ENCODE measurements at places on chromosomes 12 and 14. TPM values are rescaled to one million over a fixed set of nuclear protein-coding genes. Genes with fewer than 3 reads are reported as not detected.

TAS2R7 gene
- total RNA-seq: not detected

DPPA3 gene
- not detected for total RNA-seq

HSP90B1 gene
- 652 TPM for total RNA-seq

- no peaks in the 10 kb centered on the region for H3K27me3 ChIP-seq
- H3K27ac ChIP-seq: no peak overlapping the region
- no peaks in the 10 kb centered on the region for H3K4me1 ChIP-seq
- no peak for DNase-seq
- no peaks in the 10 kb centered on the region for H3K36me3 ChIP-seq
- no peak overlapping the region for H3K4me3 ChIP-seq
These were observed 2.4 kb downstream of the EXD2 start for GRCh38 chr14:69193721-69194120.

DNA sequence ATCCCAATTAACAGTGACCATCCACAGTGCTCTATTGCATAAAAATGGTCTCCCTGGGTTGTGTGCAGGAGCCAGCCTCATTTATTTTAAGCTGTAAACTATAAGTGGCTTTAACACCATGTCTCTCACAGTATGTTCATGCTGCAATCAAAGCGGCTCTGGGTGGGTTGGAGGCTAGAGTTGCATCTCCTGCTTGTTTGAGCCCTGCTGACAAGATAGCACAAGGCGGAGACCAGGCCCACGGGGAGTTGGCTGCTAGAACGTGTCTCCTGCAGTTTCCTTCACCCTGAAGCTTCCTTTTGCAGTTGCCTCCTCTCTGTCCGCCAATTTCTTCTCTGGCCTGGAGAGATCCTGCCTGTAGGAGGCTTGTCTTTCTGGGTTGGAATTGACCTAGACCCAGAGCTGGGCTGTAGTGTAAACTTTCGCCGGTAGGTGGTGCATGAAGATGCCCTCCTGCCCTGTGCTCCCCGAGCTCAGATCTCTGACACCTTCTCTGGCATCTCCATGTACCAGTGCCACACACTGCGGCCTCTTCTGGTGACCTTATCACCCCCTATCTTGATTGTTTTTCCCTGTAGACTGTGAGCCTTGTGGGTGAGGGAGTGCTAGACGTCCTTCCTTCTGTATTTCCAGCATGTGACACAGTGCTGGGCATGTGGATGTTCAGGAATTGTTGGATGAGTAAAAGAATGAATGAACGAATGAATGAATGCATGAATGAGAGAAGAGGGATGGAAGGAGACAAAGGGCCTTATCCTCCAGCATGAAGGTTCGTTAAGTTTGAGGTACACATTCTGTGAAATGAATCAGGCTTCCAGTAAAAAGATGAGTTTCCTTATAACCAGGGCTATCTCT, 10.4 kb downstream of the OTUB2 start:
- peak; percentile 45 for DNase-seq
- H3K27me3 ChIP-seq: no peaks in the 10 kb centered on the region
- no peak overlapping the region for H3K4me3 ChIP-seq
- H3K27ac ChIP-seq: no peak overlapping the region
- no peaks in the 10 kb centered on the region for H3K4me1 ChIP-seq

GRCh38 chr14:73457924-73458182, 493 bp downstream of the NUMB start:
- H3K27ac ChIP-seq: peak overlapping the region; percentile 93
- H3K36me3 ChIP-seq: no peaks in the 10 kb centered on the region
- H3K27me3 ChIP-seq: no peaks in the 10 kb centered on the region
- DNase-seq: peak; percentile 31
- H3K4me1 ChIP-seq: peaks cover 11% of the 10 kb centered on the region

- H3K27me3 ChIP-seq: no peaks in the 10 kb centered on the region
- H3K27ac ChIP-seq: no peak overlapping the region
- H3K4me1 ChIP-seq: peaks cover 6% of the 10 kb centered on the region
These were observed 15.1 kb downstream of the ZDHHC22 start for GRCh38 chr14:77126461-77126990.

Data from prostate gland (tissue), 2 donors.